Activated naive CD4-positive, alpha-beta T cell treated with anti-CD3 and anti-CD28 coated beads for 36 hours (primary cell): ENCODE measurements at places on chromosomes 5 and 9.

DNA sequence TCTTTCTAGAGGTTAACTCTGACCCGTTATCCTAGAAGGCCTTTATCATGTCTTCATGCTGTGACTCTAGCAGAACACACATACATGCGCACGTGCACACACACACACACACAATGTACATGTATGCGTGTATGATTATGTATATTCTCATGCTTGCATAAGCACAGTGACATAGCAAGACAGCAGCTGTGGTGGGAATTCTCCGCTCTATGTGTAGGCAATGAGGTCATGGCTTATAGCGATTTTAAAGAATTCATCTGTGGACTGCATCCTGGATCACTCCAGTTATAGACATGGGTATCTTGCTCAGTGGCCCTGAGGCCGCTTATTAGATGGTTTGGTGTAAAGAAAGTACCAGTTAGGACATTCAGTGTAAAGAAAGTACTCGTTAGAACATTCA is 106.2 kb downstream of the FBXL7 start:
- no peak for DNase-seq

DNA sequence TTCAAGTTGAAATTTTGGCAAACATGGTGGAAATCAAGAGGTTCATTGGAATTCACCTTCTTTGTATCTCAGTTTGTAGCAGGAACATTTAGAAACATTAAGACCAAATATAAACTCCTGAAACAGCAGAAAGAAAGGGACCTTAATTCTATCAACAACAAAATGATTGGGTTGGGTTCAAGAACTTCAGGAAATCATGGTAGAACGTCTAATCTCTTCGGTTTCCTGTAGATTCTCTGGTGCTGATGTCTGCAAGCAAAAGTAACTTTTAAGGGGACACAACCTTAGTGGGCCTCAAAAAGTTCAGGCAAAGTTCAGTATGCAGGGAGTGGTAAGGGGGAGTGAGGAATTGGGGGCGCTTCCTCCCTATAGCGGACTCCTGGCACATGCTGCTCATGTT is 3.4 kb downstream of the IL33 start:
- DNase-seq = no peak

DNA sequence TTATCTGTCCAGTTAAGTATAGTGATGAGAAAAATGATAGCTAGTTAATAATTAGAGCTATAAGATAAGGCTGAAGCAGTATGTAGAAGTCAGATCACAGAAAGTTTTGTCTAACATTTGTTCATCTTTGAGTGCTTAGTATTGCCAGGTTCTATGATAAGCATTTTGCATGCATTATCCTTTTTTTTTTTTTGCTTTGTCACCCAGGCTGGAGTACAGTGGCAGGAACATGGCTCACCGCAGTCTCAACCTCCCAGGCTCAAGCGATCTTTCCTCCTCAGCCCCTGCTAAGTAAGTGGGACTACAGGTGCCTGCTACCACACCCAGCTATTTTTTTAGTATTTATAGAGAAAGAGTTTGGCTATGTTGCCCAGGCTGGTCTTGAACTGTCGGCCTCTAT is 17.5 kb downstream of the BAAT start:
- DNase-seq = no peak

DNA sequence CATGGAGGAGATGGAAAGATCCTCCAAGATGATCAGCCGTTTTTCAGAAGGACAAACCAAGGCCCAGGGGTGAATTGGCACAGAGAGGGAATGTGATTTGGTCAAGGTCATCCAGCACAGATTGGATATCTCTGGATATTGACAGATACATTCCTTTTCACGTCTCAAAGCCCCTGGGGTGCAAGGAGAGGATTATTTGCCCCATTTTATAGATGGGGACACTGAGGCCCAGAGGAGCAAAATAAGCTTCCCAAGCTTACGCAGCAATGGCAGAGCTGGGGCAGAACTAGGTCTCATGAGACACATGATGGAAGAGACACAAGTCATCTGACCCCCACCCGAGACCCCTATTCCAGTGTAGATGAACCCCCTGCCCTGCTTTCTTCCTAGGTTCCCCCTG is 895 bp upstream of the PDGFRB start:
- DNase-seq = no peak

DNA sequence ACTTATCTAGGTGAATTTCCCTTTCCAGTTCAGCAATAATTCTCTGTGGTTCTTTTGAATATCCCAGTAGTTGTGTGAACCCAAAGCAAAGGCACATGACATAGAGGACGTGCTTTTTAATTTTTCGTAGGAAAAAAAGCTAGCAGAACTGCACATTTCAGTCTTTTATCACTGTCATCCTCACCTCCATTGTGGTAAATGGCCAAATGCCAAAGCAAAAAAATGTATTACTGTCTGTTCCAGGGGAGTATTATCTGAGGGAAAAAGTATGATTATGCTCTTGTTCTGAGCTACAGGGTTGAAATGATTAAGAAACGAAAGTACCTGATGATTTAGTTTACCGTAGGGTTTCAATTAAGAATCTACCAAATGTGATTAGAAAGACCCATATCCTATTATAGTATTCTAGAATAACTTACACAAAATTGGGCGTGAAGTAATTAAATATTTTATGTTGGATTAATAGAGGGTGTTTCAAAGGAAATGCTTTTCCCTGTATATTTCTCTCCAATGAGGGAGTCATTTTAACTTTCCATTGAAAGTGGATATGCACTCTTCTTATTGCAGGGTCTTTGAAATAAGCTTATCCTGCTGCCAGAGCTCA is 62.7 kb downstream of the CAVIN4 start:
- DNase-seq = no peak

DNA sequence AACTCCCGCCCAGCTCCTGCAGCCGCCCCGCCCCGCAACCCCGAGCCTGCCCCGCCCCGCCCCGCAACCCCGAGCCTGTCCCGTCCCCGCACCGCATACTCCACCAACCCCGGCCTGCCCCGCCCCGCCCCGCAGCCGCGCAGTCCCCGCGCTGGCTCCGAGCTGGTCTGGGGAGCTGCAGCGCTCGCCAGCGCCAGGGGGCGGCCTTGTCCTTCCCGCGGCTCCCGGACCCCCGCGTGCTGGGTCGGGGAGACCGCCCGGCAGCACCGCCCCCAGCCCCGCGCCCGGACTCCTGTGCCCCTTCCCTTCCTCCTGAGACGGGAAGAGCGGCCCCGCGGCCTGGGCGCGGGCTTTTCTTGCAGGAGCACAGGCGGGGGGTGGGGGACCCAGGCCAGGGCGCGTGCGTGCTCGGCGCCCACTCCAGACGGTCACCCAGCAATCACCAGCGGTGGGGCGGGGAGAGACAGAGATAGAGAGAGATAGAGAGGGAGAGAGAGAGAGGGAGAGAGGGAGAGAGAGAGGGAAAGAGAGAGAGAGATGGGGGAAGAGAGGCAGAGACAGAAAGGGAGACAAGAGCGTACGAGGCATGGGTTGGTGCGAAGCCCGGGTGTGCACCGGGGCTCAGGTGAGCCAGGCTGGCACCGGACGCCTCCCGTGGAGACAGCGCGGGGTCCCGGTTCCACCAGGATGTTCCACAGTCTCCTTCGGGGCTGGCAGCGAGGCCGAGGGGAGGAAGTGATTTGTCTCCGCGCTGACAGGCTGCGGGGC is 14.7 kb upstream of the TMEM250 start:
- DNase-seq = peak; percentile 41

GRCh38 chr9:128607642-128608350 is 48.9 kb downstream of the DYNC2I2 start:
- DNase-seq = no peak

DNA sequence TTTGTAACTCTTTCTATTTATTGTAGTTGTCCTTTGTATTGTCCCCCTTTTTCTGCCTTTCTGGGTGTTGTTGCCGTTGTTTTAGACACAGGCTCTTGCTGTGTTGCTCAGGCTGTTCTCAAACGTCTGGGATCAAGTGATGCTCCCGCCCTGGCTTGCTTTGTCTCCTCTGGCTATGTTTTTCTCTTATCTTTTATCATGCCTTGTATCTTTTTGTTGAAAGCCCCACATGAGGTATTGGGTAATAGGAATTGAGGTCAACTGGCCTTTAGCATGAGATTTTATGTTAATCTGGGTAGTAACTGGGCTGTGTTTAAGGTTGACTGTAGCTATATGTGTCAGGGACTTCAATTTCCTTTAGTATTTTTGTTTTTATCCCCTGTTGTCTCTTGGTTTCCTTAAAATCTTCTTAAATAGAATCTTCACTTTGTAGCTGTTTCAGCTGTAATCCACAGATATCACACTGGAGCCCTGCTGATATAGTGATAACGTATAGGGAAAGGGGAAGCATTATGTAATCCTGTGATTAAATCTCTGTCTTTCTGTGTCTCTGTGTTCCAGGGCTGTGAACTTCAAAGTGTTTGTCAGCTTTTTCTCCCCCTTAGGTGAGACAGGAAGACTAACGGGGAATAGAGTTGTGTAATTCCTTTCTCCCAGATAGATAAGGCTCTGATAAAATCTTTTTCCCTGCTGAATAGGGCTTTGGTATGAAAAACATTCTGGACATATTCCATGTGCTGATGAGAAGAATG is 25.9 kb upstream of the CACNA1B start:
- DNase-seq = no peak

GRCh38 chr5:88643315-88643714 is 239.7 kb downstream of the MEF2C start:
- no peak for DNase-seq

- no peak for DNase-seq
Measured at GRCh38 chr9:108780942-108781734, 74.6 kb downstream of the ACTL7B start.

DNA sequence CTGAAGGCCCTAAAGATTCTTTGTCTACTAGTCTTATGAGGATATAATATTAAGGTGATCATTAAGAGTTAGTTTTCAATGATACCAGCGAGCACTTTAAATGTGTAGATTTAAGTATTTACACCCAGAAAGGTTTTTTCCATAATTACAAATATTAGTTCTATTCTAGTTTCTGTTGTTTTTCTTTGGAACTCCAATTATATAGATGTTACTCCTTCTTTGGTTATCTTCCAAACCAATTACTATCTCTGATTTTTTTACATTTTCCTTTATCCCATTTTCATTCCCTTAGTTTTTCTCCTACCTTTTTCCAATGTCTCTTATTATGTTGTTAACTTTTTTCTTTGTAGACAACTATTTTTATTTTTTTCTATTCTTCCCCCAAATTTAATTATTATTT is 355.1 kb downstream of the KCNN2 start:
- no peak for DNase-seq

GRCh38 chr9:37732086-37732741 is 21.4 kb upstream of the TRMT10B start:
- no peak for DNase-seq

DNA sequence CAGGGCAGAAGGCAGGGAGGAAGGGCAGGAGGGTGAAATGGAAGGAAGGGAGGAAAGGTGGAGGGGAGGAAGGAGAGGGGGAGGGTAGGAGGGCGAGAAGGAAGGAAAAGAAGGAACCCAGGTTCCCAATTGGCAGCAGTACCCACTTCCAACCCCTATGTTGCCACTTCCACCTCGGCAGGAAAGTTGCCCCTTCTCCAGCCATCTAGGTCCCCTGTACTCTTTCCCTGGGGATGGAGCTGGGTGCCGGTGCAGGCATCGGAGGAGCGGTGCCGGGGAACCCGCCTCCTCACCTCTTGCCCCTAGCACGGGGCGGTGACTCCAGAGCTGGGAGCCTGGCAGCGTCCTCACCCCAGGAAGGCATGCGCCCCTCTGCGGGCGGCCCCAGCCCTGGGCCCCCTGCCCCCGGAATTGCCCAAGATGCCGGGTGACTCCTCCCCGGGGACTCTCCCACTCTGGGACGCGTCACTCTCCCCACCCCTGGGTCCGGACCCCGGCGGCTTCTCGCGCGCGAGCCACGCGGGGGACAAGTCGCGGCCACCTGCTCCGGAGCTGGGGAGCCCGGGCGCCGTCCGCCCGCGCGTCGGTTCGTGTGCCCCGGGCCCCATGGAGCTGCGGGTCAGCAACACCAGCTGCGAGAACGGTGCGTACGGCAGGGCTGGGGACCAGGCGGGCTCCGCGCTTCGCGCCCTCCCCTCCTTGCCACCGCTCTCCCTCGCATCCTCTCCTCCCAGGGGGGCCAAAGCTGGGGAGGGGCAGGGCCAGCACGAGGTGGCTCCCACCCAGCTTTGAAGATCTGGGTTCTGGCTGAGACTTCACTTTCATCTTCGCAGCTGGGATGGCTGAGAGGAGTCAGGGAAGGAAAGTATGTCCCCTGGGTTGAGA is at the start of gene NIPAL4:
NIPAL4 (plus strand) TSS at position 499 of the 885 bp plus-strand sequence; CDS start at position 607, 108 bp downstream.
- DNase-seq = peak; percentile 66

DNA sequence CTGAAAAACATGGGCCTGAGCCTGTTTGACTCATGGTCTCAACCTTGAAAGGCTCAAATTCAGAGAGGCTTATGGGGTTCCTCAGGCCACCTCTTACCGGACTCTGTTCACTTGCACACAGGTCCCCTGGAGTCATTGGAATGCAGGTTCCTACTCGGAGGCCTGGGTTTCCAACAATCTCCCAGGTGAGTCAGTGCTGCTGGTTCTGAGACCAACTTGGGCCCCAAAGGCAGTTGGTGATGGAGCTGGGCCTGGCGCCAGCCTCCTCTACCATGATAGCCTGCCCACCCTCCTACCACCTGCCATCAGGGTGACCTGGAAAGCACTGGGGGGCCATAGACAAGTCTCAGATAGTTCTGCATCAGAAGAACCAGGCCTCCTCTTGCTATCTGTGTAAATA is 188.4 kb downstream of the RGS3 start:
- DNase-seq = no peak

GRCh38 chr5:127832067-127832466 is 128.9 kb downstream of the CCDC192 start:
- no peak for DNase-seq

- no peak for DNase-seq
Measured at GRCh38 chr5:41751867-41752266, 118.4 kb downstream of the OXCT1 start.

GRCh38 chr9:127128341-127129072 is 6.1 kb upstream of the ANGPTL2 start:
- no peak for DNase-seq

- peak; percentile 42 for DNase-seq
Measured at GRCh38 chr9:134381671-134382516, 55.6 kb downstream of the RXRA start.

GRCh38 chr5:170651604-170652277 is 131.8 kb upstream of the GABRP start:
- no peak for DNase-seq

- DNase-seq = no peak
Measured at GRCh38 chr5:162487528-162488525, 420.3 kb downstream of the GABRG2 start.

DNA sequence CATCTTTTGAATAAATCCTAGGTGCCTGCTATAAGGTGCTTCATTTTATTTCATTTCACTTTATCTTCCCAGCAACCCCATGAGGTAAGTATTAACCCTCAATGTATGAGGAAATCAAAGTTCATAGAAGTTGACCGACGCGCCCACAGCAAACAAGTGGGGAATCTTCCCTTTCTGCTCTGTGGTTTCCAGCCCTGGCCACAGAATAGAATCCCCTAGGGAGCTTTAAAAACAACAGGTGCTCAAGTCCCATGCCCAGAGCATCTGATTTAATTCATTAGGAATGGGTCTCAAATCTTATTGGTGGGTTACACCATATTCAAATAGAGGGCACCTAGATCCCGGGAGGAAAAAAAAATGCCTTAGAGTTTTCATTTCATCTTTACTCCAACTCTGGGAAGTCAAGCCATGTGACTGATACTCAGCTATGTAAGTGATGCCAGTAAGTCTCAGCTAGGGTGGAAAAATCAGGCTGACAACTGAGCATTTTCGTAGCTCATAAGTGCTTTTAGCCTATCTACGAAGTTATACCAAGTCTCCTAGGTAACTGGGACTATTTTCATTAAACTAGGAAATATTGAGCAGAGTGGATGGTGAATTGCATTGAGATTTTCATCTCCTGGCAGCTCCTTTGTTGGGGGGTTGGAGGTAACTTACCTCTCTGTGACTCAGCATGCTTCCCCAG is 353.4 kb upstream of the SLC30A5 start:
- DNase-seq = no peak
